Sigmoid colon (tissue), 7 donors: ENCODE measurements at places on chromosomes 2 and 18.

DNA sequence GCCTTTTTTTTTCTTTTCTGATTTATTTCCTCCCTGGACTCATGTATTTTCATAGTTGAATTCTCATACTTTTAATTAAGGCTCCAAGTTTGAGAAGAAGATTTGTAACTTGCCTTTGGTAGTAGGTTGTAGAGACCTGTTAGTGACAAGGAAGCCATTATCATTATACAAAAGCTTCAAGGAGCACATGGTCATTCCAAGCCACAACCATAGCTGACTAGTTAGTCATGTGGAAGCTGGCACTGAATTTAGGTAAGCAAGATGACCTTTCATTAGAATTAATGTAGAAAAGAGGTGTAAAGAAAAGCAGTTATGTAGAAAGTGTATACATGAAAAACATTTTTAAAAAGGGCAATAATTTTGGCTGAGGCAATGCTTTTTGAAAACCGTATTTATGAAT, 89.7 kb downstream of the LRP1B start:
- DNase-seq, result no peak

GRCh38 chr2:38509314-38509946, 93.3 kb downstream of the HNRNPLL start:
- DNase-seq, result no peak

GRCh38 chr2:98543214-98543613, 65.1 kb downstream of the COA5 start:
- DNase-seq, result no peak

DNA sequence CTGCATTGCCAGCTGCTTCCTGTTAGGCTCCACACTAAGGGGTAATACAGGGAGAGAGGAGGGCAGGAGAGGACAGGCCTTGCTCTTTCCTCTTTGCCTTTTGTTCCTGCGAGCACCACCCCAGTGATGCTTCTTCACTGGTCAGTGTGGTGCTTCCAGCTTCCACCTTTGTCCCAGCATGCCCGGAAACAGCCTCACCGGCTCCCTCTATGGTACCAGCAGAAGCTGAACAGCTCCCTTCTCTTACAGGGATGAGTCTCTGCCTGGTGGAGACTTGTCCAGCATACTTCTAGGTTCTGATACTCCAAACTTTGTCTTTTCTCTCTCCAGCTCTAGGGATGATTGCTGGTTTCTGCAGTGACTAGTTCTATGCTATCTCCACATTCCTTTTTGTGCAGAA, 413.3 kb downstream of the TSN start:
- no peak for DNase-seq

GRCh38 chr18:25349926-25350487, 2.0 kb downstream of the ZNF521 start:
- peak; percentile 68 for DNase-seq

GRCh38 chr18:46315161-46315560, 211.0 kb downstream of the HAUS1 start:
- DNase-seq, result no peak

DNA sequence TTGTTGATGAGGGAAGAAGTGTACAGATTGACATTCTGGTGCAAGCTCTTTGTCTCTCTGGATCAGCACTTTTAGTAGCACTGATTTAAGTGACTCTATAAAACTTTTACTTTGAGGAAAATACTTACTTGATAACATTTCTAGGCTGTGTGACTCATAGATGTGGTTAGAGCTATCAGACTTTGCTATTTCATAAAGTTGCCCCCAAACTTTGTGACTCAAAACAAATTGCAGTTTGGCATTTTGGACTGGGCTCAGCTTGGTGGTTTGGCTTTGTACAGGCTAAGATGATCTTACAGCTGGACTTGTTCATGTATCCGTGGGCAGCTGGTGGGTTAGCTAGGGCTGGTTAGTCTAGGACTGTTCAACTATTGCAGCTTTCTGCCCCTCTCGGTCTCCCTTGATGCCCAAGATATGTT, 42.1 kb upstream of the GLS start:
- DNase-seq, result no peak

GRCh38 chr18:3044931-3045698, 32.2 kb upstream of the LPIN2 start:
- DNase-seq, result no peak

- no peak for DNase-seq
These were observed 7.9 kb upstream of the NR4A2 start for GRCh38 chr2:156340377-156340776.

GRCh38 chr18:40577239-40577980, 1377.6 kb upstream of the PIK3C3 start:
- DNase-seq, result no peak

- DNase-seq, result no peak
These were observed 487.7 kb downstream of the LRRTM4 start for GRCh38 chr2:77034445-77034844.

- DNase-seq, result no peak
These were observed 1596.6 kb upstream of the CELF4 start for GRCh38 chr18:39162013-39162827.

DNA sequence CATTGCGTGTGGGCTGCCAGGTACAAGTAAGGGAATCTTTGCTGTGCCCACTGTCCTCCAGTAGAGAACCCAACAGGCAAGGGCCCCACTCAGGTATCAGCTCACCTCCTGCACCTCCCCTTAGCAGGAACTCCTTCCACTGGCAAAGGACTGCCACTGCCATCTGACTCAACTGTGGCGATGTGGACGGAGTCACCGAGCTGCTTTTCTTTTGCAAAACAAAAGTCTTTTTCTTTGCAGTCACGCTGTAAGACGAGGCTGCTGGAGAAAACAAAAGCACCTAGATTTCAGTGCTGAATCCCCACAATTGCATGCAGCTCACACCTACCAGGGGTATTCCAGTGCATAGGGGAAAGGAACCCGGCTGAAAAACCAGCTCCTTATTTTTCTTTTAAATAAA, 7.9 kb downstream of the MTERF4 start:
- no peak for DNase-seq

DNA sequence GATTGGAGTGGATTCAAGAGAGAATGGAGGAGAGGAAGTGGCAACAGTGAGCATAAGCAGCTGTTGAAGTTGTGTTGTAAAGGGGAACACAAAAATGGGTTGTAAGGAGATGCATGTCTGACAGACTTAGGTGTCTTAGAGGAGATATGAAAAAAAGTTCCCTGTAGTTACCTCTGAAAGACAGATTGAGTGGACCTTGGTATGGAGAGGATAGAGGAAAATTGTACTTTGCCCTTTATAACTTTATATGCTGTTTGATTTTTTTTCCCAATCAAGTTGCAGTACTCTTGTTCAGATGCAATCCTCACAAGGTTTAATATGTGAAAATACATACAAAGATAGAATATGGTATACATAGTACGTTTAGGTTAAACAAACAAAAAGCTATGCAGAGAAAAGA, 73.6 kb downstream of the LYPD6B start:
- DNase-seq, result no peak

- DNase-seq, result no peak
These were observed 40.5 kb upstream of the HS6ST1 start for GRCh38 chr2:128358941-128359731.

DNA sequence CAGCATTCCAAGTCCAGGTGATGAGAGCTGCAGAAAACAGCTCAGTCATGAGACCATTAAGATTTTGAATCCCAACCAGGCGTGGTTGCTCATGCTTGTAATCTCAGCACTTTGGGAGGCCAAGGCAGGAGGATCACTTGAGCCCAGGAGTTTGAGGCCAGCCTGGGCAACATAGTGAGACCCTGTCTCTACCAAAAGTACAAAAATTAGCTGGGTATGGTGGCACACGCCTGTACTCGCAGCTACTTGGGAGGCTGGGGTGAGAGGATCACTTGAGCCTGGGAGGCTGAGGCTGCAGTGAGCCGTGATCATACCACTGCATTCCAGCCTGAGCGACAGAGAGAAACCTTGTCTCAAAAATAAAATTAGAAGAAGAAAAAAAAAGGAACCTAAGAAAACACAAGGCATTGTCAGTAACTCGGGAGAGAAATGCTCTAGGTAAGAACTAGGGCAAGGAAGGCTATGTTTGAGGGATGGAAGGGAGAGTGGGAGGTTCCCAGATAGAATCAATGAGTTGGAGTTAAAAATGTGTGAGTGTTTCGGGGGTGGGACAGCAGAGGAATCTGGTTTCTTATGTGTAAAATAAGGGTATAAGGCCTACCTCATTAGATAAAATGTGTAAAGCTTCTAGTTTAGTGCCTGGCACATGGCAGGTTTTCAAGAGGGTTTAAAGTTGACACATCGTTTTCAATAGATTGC, 23.3 kb upstream of the MTA3 start:
- no peak for DNase-seq

GRCh38 chr2:231707625-231707926, 749 bp upstream of the PTMA start:
- no peak for DNase-seq

GRCh38 chr18:8020132-8020846, 453.2 kb downstream of the PTPRM start:
- no peak for DNase-seq

DNA sequence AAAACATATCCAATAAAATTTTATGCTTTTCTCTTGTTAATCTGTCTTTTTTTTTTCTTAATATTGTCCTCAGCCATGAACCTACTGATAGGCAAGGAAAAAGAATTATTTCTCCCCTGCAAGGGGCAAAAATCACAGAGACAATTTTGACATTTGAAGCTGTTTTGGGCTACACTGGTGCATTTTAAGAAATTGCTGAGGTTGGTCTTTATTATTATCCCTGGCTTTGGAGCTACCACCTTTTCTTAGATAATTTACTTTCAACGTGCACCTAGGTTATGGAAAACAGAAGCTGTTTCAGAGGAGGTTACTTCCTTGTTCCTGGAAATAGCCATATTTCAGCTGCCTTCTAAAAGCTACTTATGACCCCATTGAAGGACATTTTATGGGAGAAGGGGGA, 195.5 kb upstream of the KYNU start:
- DNase-seq, result no peak

GRCh38 chr2:125870264-125870663, 785.7 kb upstream of the GYPC start:
- no peak for DNase-seq

GRCh38 chr2:190405995-190406394, 2.2 kb upstream of the MFSD6 start:
- no peak for DNase-seq

GRCh38 chr18:51668101-51668500, 470.6 kb upstream of the MEX3C start:
- no peak for DNase-seq

GRCh38 chr2:103159018-103159417, 397.2 kb downstream of the TMEM182 start:
- no peak for DNase-seq

DNA sequence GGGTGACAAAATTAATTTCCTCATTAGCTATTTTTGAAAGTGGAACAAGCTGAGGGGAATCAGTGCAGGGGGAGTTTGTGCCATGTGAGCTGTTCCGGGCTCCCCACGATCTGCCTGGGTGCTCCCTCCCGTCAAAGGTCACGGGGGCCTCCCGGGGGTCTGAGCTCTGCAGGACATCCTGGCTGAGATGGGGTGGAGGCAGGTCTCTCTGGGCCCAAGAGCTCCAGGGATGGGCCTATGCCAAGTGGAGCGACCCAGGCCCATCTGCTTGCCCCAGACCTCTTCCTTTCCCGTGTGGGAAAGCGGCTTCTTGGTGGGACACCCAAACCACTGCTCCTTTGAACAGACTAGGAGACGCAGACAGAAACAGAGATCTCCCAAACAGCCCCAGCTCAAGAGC, 143.3 kb upstream of the ID2 start:
- no peak for DNase-seq

- DNase-seq, result no peak
These were observed 5.4 kb downstream of the SS18 start for GRCh38 chr18:26085056-26085455.

DNA sequence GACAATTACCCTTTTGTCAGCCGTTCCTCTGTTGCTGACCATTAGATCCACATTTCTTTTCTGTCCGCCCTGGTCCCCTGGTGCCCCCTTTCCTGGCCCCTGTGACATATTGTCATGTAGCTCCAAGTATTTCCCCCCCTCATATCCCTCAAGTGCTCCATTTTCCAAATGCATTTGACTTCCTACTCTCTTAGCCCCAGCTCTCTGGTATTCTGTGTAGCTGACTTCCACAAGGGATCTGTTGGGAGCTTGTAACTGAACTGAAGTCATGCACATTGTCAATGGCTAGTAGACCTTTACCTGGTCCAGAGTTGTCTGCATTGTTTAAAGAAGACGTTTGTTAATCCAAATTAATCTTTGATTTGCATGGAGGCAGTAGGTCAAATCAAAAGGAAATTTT, 34.8 kb downstream of the LIPG start:
- no peak for DNase-seq

GRCh38 chr2:38527338-38528007, 75.3 kb downstream of the HNRNPLL start:
- DNase-seq, result no peak

- no peak for DNase-seq
These were observed 69.5 kb upstream of the TGIF1 start for GRCh38 chr18:3380384-3380961.

GRCh38 chr2:20444993-20445910, 1.6 kb upstream of the RHOB start:
- peak; percentile 77 for DNase-seq

GRCh38 chr2:99152199-99152895, 2.4 kb downstream of the TSGA10 start:
- no peak for DNase-seq

DNA sequence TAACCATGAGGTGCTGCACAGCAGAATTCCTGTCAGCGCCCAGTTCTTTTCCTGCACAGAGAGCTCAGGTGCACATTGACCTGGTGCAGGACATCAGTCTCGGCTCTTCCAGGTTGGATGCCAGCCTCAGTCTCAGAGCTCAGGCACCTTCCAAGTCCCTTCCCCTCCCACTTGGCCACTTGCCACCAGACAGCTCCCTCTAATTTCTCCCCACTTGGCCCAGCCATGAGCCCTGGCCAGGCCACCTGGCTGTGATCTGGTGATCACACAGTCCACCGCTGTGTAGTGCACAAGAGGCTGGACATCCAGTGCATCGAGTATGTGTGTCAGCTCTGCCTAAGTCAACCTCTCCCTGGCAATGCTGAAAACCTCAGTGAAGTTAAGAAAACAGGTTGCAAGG, 336.6 kb upstream of the MYT1L start:
- peak; percentile 47 for DNase-seq

GRCh38 chr18:78766651-78767533, 212.7 kb upstream of the SALL3 start:
- DNase-seq, result peak; percentile 35

DNA sequence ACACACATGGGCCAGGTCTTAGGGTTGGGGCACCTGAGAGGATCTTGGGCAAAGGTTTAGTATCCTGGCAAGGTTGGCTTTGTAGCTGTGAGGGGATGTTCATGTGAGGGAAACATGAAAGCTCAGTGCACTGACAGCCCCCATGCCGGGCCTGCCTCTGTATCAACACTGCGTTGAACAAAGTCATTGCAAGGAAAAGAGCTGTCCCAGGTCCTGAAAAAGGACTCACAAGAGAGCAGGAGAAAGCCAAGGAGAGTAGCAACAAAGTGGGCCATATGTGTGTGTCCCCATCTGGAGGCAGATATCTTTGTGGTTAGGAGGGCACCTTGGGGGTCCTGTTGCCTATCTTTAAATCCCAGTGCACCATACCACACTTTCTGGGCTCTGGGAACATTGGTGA, 237.8 kb upstream of the THSD7B start:
- DNase-seq, result no peak

GRCh38 chr18:58569490-58569911, 59.4 kb downstream of the ALPK2 start:
- no peak for DNase-seq
